ENCODE measurements at places on chromosomes 7 and 10. TPM values are rescaled to one million over a fixed set of nuclear protein-coding genes. Genes with fewer than 3 reads are reported as not detected.

- no peaks in the 10 kb centered on the region for H3K27me3 ChIP-seq
- no peak overlapping the region for H3K27ac ChIP-seq
- no peak for DNase-seq
- no peaks in the 10 kb centered on the region for H3K36me3 ChIP-seq
- no peaks in the 10 kb centered on the region for H3K4me1 ChIP-seq
Measured at GRCh38 chr7:147376192-147376591, 1214.4 kb upstream of the C7orf33 start.

- H3K27me3 ChIP-seq: no peaks in the 10 kb centered on the region
- H3K4me1 ChIP-seq: peaks cover 23% of the 10 kb centered on the region
- peaks cover 2% of the 10 kb centered on the region for H3K36me3 ChIP-seq
- no peak overlapping the region for H3K4me3 ChIP-seq
- no peak for DNase-seq
- no peak overlapping the region for H3K27ac ChIP-seq
Measured at GRCh38 chr10:50497758-50498157, 126.0 kb downstream of the SGMS1 start.

SP8 gene
- total RNA-seq: not detected

RNF32 gene
- 1.7 TPM for total RNA-seq

IFIT5 gene
- 15.2 TPM for total RNA-seq

LAMB4 gene
- not detected for total RNA-seq

TMEM273 gene
- total RNA-seq: 39.6 TPM

DNA sequence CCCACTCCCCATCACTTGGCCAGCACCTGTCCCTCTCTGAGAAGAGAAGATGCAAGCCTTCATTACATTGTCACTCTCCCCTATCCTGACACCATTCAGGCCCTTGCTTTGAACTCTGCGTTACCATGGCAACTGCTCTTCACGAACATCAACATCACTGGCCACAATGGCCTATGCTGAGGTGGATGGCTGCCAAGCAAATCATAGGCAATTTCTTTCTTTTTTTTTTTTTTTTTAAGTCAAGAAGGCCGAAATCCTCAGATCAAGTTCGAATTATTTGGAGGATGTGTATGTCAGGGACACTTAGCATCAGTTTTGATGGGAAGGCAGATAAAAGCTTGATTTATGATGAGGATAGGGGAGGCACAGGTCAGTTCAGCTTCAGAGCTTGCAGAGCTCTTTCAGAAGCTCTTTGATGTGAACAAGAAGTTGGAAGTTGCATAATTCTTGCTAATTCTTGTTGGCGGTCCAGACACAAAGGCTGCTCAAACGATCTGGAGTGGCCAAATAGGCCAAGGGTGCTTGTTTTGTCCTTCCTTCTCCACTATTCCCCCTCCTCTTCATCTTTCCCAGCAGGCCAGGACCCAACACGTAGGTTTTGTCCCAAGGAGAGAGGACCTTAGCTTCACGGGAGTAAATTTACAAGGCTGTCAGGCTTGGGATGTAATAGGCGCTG lies 179.9 kb upstream of the NPVF start:
- H3K4me1 ChIP-seq: no peaks in the 10 kb centered on the region
- no peaks in the 10 kb centered on the region for H3K36me3 ChIP-seq
- no peak overlapping the region for H3K4me3 ChIP-seq
- no peak overlapping the region for H3K27ac ChIP-seq
- DNase-seq: no peak

NODAL gene
- not detected for total RNA-seq

R3HCC1L gene
- 21.7 TPM for total RNA-seq

DNA sequence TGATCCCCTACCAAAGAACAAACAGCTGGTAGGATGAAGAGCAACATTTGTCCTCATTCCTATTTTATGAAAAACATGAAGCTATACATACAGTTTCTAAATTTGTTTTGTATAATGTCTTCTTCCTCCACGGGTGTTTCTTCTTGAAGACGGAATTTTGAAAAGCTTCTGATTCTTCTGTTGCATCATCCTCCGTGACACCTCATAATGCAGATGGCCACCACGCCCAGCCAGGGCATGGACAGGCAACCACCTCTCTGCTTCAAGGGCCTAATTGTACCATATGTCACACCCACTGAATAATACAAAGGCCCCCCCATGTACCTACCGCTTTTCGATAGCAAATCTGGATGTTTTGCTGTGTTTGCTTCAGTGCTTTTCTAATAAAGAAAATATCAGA lies at the start of gene SUN3:
Gene SUN3 (minus strand): TSS at position 170 of the 400 bp plus-strand sequence. CDS start 169 bp downstream, at position 1.
- H3K4me1 ChIP-seq: no peaks in the 10 kb centered on the region
- no peak within 1 kb of the TSS for H3K4me3 ChIP-seq
- no peak within 1 kb of the TSS for H3K27ac ChIP-seq
- H3K27me3 ChIP-seq: peaks cover 25% of the 10 kb centered on the region
- no peaks in the 10 kb centered on the region for H3K36me3 ChIP-seq
- DNase-seq: no peak
